ENCODE measurements at places on chromosomes 12 and 14.
A peak's percentile ranks its signal among the peaks of the same experiment; 100 is the strongest.

DNA sequence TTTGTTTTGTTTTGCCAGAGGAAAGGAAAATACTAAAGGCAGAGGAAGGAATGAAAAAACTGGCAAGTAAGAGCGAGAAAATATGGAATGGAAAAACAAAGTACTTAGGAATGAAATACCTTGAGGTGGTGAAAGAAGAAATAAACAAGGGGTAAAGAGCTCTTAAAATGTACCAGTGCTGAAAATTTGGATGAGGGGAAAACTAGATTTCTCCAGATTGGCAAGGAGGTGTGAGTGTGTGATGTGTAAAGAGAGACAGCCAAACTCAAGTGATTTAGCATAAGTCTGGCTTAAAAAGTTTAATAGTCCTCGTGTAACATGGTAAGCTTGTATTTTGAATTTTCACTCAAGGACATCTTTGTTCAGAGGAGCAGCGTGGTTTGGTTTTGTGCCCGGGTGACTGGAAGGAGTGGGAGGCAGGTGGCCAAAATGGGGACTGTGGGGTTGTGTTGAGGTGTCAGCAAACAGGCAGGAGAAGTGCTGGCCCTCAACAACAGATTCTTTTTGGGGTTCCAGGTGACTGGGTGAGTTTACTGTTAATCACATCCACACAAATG is 102.7 kb downstream of the DACT1 start:
- DNase-seq, result no peak

- no peak for DNase-seq
Observed at GRCh38 chr14:94638961-94639817, 27.0 kb downstream of the SERPINA3 start.

DNA sequence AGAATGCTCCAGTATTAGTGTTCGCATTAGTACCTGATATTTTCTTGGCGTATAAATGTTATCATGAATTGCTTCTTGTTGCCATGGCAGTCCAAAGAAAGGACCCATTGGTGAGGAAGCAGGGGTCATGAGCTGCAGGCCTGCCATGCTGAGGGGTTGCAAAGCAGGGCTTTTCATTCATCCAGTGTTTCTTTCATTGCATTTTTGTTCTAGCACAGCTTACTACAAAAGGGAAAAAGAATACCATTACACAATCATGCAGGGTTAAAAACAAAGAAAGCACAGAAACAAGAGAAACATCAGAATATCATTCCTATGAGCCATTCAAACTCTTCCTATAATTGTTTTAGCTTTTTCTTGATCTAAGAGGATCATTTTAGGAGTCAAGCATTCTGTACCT is 24.0 kb downstream of the DICER1 start:
- DNase-seq, result no peak

- DNase-seq, result no peak
Observed at GRCh38 chr14:75926431-75927115, 55.2 kb downstream of the TGFB3 start.

DNA sequence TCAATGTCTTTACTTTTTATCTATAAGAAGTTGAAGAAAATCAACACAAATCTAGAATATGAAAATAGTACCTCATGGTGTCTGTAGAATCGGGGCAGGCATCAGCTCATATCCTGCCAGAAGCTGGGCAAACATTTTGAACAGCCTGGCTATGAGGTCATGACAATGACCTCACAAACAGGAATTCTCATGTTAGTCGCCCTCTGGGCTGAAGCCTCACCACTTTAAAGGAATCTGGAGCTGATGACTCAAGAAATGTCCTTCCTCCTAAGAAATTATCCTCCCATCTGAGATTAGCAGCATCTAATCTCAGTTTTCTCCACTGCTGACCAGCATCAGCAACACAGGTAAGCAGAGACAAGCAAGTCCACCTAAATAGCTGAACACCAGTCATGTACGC is 27.1 kb downstream of the CLIP1 start:
- no peak for DNase-seq

GRCh38 chr12:46442738-46443137 is 70.2 kb upstream of the SLC38A2 start:
- no peak for DNase-seq

GRCh38 chr12:103181366-103182152 is 224.1 kb downstream of the ASCL1 start:
- DNase-seq, result no peak

- no peak for DNase-seq
Observed at GRCh38 chr12:78918268-78918667, 53.7 kb downstream of the SYT1 start.

GRCh38 chr12:116378002-116378401 is 100.5 kb upstream of the MED13L start:
- DNase-seq, result no peak

DNA sequence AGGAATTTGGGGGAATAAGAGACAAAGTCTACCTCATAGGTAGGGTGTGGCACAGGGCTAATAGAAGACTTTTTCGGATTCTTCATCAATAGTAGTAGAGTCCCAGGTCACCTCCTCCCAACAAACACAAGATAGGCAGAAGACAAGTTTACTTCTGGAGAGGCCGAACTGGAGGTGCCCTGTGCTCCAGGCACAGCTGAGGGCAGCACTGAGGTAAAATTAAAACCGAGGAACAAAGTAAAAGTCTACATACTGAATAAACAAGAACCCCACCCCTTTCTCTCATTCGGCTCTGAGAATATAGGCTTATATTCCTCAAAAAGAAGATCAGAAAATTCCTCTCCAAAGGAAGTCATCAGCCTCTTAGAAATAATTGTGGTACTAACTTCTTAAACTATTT is 161.5 kb downstream of the SEC23A start:
- DNase-seq, result no peak

GRCh38 chr12:3559601-3560294 is 68.7 kb downstream of the PRMT8 start:
- DNase-seq, result peak; percentile 55

DNA sequence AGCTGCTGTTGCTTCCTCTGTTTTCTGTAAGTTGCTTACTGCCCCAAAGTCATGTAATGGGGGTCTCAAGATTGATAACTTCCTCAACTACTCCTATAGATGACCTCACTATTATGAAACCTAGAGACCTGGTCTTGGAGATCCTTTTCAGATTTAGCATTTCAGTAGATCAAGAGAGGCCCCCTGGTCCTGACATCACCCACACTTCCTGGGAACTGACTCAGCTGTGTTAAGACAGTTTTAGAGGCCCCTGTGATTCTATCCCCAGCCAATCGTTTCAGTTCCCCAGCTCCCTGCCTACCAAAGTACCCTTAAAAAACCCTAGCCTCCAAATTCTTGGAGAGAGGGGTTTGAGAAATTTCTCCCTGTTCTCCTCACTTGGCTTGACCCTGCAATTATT is 9.2 kb upstream of the ARG2 start:
- no peak for DNase-seq

Measured in NCI-H510A treated with DMSO at 0.1 percent for 48 hours (cell line).